Fibroblast of upper back skin (primary cell): ENCODE measurements at places on chromosomes 13 and 19.

GRCh38 chr19:30222992-30223865 is 149.0 kb upstream of the ZNF536 start:
- no peak for DNase-seq

- peak; percentile 23 for DNase-seq
Measured at GRCh38 chr13:49314344-49314882, 66.7 kb downstream of the CDADC1 start.

- DNase-seq, result no peak
Measured at GRCh38 chr19:15456871-15457700, 7.3 kb downstream of the RASAL3 start.

- DNase-seq, result peak; percentile 46
Measured at GRCh38 chr13:29681864-29682263, 86.4 kb upstream of the SLC7A1 start.

- DNase-seq, result no peak
Measured at GRCh38 chr13:112696001-112696868, 6.4 kb downstream of the ATP11A start.

DNA sequence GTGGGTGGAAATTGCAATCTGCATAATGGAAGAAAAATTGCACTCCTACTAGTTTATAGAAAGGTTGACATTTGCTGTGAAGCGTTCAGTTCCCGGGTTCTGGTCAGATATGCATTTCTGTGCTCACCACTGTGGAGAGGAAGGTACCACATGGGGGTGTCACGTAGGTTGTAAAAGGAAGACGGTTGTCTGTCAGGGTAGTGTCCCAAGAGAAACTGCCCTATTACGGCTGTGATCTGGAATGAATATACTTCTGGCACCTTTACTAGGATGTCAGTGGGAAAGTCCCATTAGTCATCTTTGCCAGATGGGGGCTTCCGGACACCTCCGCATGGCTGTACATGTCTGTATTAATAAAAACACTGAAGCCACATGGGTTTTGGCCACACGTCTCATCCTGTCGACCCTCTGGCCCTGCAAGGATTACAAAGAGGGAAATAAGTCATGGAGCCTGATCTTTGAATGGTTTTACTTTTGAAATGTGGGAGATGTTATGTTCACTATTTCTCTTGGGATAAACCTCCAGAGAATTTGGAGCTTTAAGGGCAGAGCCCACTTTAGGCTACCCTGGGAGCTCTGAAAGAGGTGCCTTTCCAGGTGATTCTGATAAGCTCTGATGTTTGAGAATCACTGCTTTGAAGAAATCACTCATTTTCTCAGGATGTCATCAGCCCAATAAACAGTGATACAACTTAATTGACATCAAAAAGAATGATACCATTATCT is 133.9 kb downstream of the AKAP11 start:
- DNase-seq, result peak; percentile 25

GRCh38 chr19:47152632-47153031 is 22.0 kb downstream of the SAE1 start:
- DNase-seq, result no peak

GRCh38 chr19:18763674-18764590 is 27.2 kb downstream of the COMP start:
- DNase-seq, result peak; percentile 34

GRCh38 chr13:71853725-71854124 is 13.3 kb downstream of the DACH1 start:
- no peak for DNase-seq

GRCh38 chr13:51091839-51092238 is 19.2 kb downstream of the C13orf42 start:
- DNase-seq, result no peak

DNA sequence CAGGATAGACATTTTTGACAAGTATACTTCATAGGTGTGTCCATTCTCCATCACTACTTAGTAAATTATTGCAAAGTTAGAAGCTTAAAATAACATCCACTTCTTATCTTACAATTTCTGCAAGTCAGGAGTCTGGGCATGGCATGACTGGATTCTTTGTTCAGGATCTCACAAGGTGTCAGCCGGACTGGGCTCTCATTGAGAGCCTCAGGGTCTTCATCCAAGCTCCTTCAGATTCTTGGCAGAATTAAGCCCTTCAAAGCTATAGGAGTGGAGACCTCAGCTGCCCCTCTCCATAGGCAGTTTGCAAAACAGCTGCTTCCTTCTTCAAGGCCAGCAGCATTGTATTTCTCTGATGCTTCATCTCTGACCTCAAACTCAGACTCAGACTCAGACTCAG is 9.1 kb upstream of the SIN3B start:
- DNase-seq, result no peak

DNA sequence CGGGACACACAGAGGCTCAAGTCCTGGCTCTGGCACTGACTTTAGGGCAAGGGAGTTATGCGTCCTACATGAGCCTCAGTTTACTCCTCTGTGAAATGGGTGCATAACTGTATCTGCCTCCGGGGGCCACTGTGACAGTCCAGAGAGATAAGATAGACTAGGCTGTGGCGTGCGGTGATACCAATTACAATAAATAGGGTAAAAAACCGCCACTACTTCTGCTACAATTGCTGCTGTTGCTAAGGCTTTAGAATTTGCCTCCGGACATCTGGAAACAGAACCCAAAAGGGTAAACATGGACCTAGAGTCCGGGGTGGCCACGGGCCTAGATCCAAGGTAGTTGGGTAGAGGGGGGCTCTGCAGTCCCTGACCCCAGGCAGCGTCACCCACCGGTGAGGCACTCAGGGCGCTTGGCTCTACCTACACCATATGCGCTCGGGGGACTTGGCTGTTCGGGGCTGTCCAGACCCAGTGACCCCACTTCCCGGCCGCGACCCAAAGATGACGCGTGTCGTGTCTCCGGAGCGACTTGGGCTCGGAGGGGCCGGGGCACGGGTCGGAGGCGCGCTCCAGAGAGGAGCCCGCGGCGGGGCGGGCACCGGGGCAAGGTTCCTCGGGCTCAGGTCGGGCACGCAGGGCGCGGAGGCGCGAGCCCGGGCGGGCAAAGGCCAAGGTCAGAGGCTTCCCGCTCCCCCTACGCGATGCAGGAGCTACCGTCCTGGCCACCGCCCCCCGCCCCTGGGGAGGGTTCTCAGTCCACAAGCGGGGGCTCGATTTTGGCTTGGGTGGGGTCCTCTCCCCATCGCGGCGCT is 1.1 kb downstream of the INSR start:
- no peak for DNase-seq

DNA sequence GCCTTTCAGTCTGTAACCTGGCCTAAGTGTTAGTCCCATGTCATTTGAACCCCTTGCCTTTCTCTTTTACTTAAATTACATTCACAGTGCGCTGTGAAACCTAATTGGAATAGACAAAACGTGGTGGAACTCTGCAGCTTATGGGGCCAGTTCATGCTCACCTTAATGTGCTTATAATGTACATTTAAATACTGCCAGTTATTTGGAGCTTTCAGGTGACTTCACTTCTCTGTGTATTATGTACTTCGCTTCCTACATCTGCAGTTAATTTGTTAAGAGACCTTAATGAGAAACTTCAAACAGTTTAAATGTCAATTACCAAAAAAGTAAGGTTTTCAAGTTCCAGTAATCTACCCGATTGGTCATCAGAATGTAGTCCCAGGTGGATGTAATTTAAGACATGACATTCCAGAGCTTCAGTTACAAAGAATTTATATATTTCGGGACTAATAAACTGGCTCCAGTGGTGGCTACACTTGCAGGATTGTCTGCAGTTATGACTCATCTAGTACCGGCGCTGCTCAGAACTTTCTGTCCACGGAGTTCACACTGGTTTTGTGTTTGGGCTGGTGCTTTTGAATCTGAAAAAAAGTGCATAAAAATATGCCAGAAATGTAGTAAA is 125.3 kb downstream of the TM9SF2 start:
- DNase-seq, result peak; percentile 77

- no peak for DNase-seq
Measured at GRCh38 chr19:4225885-4226284, 3.4 kb upstream of the EBI3 start.

- peak; percentile 59 for DNase-seq
Measured at GRCh38 chr19:17855280-17856152, 4.2 kb upstream of the RPL18A start.

GRCh38 chr13:38758277-38758676 is 71.4 kb downstream of the FREM2 start:
- DNase-seq, result no peak

DNA sequence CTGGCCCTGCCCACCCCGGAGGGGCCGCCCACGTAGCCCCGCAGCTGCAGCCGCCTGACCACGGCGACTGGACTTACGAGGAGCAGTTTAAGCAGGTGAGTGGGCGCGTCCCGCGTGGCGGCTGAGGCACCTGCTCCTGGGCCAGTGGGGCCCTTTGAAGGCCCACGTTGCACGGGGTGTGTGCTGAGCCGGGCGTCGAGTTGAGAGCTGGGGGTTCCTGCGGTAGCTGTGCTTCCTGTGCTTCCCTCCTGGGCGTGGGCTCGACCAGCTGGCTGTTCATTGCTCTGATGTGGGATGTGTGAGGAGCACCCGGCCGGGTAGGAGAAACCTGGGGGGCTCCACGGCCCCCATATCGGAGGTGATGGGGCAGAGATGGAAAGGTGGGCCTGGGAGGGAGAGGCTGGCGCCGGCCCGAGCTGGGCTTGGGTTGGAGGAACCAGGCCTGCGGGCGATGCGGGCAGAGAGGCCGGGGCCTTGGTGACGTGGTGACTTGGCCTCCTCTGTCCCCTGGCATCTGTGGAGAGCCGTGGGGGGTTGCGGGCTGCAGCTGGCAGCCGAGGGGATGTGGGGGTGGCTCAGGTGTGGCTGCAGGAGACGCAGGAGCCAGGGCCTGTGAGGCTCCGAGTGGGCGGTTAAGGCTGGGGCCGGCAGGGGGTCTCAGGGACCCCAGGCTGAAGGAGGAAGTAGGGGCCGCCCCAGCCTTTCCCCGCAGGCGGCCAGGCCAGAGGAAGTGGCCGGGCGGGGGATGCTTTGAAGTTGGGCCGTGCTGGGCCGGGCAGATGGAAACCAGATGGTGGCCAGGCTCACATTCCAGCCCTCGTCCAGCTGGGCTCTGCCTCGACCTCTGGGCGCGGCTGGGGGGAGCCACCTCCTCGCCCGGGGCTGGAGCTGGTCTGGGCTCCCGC is 7.1 kb downstream of the ARID3A start:
- peak; percentile 84 for DNase-seq

DNA sequence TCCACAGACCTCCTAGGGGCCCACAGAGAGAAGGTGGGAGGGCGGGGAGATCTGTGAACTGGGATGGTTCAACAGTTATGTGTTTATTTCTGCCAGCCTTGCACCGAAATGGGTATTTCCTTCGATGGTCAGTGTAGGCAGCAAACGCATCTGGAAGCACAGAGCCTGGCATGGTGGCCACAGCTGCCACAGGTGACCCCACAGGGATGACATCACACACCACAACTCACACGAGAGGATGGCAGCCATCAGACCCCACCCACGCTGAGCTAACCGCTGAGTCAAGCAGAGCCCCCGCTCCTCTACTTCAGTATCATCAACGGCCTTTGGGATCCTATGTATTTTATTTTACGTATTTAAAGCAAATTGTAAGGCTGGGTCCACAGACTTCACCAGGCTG is 37.4 kb downstream of the NAXD start:
- DNase-seq, result no peak

- peak; percentile 98 for DNase-seq
Measured at GRCh38 chr19:46413262-46414031, at the start of gene CCDC8. CCDC8 (minus strand) TSS chr19:46413564; CDS start chr19:46412810, 754 bp downstream.

DNA sequence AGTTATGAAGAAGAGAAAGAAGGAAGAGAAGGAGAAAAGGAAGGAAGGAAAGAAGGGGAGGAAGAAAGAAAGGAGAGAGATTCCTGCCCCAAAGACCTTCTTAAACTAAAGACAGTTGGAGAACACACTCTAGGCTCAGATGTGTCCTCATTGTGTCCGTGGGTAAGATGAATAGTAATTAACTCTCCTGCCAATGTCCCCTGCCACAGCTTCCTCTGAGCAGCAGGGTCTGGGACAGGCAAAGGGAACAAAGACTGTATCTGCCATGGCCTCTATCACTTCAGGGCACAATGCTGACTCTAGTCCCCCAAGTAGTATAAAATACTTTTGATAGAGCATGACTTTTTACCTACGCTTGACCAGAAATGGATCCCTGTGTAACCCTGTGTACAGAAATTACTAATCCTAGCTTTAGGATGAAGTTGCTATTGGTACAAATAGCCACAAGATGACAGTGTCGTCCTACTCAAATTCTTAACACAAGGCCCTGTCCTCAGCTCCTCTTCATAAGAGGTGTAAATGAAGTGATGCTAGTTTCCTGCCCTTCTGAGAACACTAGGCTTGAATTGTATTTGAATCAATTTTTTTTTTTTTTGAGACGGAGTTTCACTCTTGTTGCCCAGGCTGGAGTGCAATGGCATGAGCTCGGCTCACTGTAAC is 186.2 kb upstream of the GPR12 start:
- peak; percentile 28 for DNase-seq
